HCT116 (cell line): ENCODE measurements at places on chromosomes 13 and 19.
A peak's percentile ranks its signal among the peaks of the same experiment; 100 is the strongest.

- DNase-seq: no peak
Observed at GRCh38 chr13:75324413-75324940, 157.5 kb downstream of the TBC1D4 start.

GRCh38 chr13:23778002-23778652, 111.1 kb downstream of the MIPEP start:
- DNase-seq: no peak

DNA sequence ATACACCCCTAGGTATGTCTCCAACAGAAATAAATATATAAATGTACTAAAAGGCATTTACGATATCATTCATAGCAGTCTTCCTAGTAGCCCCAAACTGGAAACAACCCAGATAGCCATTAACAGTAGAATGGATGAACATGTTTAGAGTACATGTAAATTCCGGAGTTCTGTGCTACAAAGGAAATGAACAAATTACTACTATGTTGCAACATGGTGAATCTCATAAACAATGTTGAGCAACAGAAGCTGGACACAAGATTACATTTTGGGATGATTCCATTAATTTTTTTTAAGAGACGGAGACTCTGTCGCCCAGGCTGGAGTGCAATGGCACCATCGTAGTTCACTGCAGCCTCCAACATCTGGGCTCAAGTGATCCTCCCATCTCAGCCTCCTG, 5.9 kb upstream of the SLC7A10 start:
- no peak for DNase-seq

GRCh38 chr13:26508885-26509284, 48.6 kb upstream of the WASF3 start:
- DNase-seq: no peak

- peak; percentile 51 for DNase-seq
Observed at GRCh38 chr19:5536337-5536894, 31.3 kb downstream of the TINCR start.

DNA sequence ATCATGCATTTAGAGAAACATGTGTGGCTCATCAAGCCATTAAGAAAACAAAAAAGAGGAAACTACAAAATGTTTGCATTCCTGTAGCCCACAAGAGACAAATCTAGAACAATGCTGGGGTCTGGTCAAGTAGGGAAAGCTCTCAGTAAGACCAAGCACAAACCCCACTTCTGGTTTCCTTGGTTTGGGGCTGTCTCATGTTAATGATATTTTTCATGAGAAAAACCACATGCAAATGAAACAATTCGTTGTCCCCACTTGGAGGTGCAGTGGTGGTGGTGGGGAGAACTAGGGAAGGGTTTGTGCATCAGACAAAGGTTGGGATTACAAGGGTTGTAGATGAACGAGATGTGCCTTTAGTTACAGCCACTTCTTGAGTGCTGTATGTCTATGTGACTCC, 7.0 kb upstream of the RB1 start:
- no peak for DNase-seq

DNA sequence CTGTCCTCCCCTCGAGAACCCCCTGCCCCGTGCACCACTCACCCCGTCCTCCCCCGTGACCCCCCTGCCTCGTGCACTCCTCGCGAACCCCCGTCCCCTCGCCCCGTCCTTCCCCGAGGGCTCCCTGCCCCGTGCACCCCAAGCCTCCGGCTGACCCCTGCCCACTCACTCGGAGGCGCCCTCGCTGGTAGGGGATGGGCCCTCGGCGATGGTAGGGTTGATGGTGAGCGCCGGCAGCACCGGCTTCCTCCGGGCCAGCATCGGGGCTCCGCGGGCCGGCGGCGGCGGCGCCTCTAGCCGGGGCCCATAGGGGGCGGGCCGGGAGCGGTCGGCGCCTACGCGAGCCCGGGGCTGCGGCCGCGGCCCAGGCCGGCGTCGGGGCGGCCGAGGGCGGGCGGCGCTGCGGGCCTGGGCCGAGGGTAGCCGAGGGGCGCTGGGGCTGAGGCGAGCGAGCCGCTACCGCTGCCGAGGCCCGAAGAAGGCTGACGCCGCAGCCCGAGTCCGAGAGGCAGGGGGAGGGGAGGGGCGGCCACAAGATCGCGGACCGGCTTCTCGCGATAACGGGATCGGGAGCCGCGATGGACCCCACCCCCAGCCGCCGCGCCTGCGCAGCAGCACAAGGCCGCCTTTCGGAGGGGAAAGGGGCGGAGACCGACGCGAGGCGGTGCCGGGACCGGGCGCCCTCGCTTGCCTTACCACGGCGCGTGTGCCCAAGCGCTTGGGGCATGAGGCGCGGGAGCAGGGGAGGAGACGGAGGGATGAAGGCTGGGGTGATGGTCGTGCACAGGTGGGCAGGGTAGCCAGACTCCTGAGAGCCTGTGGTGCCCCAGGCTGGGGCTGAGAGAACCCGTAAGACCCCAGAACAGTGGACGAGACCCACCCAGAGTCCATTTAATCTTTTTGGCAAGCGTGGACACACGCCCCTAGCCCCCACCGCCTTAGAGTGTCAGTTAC, at the start of gene MAP2K2:
Gene MAP2K2 (minus strand): TSS at position 508 of the 954 bp plus-strand sequence. CDS start 247 bp downstream, at position 261.
- DNase-seq: peak; percentile 79

- DNase-seq: no peak
Observed at GRCh38 chr13:31997641-31998040, 33.9 kb upstream of the FRY start.

DNA sequence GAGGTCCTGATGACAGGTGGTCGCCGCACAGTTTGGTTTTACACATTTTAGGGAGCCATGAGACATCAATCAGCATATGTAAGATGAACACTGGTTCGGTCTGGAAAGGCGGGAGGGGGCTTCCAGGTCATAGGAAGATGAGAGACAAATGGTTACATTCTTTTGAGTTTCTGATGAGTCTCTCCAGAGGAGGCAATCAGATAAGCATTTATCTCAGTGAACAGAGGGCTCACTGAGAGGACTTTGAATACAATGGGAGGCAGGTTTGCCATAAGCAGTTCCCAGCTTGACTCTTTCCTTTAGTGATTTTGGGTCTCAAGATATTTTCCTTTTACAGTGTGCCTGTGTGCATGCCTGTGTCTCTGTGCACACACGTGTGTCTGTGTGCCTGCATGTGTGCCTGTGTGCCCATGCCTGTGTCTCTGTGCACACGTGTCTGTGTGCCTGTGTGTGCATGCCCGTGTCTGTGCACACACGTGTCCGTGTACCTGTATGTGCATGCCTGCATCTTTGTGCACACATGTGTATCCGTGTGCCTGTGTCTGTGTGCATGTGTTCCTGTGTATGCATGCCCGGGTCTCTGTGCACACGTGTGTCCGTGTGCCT, 35.5 kb upstream of the TMEM255B start:
- DNase-seq: no peak

GRCh38 chr19:33910922-33911321, 114.3 kb downstream of the KCTD15 start:
- no peak for DNase-seq

- DNase-seq: no peak
Observed at GRCh38 chr13:48236528-48237353, 3.7 kb downstream of the ITM2B start.

DNA sequence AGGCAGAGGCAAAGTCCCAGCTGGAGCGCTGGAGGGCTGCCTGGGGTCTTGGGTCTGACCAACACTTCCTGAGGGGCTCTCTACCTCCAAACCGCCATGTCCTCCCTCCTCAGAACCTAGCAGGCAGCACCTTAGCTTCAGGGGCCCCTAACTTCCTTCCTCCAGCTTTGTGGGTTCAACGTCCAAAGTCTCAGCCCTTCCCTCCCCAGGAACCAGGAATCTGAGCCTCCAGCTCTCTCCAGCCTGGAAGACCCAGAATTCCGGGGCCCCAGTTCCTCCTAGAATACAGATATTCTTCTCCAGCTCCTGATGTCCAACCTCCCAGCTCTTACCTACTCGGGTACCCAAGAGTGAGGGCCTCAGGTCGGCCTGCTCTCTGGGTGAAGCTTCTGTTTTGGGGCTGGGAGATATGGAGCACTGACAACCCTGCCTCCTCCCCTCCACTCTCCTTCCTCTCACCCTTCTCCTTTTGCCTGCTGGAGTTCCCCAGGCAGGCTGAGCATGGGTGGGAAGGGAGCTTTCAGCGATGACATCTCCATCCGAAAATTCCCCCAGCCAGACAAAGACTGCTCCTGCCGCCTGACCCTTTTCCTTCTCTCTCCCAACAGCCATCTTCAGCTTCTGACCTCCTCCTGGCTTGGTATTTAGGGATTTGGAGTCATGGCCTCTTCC, 3.5 kb downstream of the TMEM150B start:
- DNase-seq: no peak

DNA sequence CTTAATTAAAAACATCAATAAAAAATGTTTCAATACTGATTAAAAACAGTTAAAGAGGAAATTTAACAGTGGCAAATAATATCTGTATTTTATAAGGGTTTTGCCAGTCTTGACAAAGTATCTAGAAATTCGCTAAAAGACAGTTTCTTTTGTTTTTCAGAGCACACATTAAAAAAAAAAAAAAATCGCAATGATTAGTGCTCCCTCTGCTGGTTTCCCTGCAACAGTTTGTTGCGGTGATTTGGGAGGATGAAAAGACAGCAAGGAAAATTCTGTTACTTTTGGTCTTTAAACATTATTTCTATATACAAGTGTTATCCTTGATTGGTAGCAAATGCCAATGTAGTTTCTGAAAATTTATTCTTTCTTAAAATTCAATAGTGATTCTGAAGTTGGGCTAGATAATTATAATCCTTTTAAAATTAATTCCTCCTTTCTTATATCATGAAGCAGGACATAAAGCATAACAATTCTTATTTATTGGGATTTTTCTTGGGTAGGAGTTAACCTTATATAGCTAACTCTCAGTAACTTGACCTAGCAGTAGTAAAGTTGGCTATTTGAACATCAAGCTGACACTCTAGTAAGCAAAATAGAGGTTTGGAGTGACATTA, 23.1 kb upstream of the SPRY2 start:
- no peak for DNase-seq

DNA sequence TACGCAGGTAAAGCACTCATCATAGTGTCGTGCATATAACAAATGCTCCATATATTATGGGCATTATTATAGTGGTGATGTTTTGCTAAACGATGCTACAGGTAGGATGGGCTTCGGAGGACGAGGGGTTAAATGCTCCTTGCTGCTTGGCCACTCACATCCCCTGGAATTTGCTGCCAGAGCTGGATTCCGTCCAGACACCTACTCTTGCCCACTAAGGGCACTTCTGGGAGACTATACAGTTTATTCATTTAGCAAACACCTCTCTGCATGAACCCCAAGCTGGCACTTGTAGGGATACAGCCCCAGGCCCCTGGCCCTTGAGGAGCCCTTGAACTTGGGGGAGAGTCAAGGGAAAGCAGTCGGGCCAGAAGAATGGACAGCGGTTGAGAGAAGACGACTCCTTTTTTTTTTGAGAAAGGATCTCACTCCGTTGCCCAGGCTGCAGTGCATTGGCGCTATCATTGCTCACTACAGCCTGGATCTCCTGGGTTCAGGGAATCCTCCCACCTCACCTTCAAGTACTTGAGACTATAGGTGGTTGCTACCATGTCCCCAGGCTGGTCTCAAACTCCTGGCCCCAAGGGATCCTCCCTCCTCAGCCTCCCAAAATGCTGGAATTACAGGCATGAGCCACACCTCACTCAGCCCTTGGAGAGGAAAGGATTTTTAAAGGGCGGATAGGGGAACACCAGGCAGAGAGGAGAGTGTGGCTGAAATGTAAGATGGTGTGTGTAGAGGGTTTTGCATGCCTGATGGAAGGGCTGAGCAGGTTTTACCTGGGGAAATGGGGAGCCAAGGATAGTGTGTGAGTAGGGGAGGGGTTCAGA, 1.1 kb upstream of the MRPL34 start:
- DNase-seq: no peak

GRCh38 chr13:93552596-93552995, 326.0 kb downstream of the GPC6 start:
- no peak for DNase-seq

DNA sequence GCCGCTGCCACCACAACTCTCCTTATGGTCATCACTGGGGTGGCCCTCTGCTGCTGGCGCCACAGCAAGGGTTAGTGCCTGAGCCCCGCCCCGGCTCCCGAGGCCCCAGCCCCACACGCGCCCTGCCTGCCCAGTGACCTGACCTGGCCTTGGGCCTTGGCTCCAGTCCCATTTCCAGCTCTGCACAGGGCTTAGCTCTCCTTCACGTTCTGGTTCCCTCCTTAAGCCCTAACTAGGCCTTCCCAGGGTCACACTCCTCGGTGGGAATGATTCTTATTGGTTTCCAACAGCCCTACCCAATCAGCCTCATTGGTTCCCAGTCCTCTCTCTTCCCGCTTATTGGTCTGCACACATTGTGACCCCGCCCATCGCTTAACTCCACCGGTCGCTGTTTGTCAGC, 5.8 kb downstream of the KIRREL2 start:
- no peak for DNase-seq

DNA sequence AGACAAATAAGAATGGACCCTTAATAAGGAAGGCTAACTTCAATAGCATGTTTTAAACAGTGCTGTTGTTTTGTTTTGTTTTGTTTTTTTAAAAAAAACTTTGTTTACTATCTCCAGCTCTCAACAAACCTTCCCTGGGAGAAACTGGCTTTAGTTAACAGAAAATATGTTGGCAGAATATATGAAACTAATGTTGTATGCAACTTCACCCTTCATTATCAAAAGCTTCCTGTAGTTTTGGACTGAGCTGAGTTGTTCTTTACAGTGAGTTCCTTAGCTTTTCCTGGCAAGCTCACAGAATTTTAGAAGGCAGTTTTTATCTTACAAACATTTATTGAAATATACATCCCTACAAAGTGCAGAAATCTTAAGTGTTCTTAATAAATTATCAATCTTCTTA, 2480.7 kb upstream of the PCDH20 start:
- no peak for DNase-seq

GRCh38 chr19:49205114-49205513, 47.5 kb downstream of the TRPM4 start:
- no peak for DNase-seq

DNA sequence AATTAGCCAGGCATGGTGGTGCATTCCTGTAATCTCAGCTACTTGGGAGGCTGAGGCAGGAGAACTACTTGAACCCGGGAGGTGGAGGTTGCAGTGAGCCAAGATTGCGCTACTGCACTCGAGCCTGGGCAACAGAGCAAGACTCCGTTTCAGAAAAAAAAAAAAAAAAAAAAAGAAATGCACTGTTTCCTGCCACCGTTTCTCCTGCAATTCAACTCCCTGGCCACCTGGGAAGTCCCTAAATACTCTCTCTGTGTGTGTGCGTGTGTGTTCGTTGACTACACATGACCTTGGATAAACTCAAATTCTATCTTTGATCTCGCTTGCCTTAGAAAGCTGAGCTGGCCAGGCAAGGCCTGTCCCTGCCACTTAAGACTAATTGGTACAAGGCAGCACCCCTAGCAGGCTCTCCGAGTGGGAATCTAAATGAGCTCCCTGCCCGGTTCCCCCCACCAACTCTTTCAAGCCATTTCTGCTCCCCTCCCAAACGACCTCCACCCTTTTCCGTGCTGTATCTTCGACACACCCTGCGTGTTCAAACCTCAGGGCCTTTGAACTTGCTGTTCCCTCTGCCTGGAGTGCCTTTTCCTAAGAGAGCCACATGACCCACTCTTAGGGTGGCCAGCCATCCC, 5.2 kb upstream of the BCAT2 start:
- no peak for DNase-seq

- no peak for DNase-seq
Observed at GRCh38 chr13:106492588-106493475, 42.6 kb downstream of the EFNB2 start.
